ENCODE measurements at places on chromosomes 12 and 14.

DNA sequence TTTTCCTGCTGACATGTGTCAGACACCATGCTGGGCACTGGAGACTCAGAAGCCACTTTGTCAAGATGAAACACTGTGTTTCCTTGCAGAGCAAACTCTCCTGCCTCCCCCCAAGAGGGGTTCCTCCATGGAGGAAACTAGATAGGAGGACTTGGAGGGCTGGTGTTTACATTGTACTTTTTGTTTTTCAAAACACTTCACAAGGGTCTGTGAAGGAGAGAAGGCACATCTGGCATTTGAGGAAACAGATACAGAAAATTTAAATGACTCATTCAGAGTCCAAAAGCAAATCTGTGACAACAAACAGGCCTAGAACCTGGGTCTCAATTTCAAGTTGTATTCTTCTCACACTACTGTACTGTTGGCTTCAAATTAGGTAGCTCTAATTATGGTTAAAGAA, 6.7 kb upstream of the CDKL1 start:
- no peak for DNase-seq

- no peak for DNase-seq
Measured at GRCh38 chr12:32508626-32509025, 109.3 kb downstream of the FGD4 start.

DNA sequence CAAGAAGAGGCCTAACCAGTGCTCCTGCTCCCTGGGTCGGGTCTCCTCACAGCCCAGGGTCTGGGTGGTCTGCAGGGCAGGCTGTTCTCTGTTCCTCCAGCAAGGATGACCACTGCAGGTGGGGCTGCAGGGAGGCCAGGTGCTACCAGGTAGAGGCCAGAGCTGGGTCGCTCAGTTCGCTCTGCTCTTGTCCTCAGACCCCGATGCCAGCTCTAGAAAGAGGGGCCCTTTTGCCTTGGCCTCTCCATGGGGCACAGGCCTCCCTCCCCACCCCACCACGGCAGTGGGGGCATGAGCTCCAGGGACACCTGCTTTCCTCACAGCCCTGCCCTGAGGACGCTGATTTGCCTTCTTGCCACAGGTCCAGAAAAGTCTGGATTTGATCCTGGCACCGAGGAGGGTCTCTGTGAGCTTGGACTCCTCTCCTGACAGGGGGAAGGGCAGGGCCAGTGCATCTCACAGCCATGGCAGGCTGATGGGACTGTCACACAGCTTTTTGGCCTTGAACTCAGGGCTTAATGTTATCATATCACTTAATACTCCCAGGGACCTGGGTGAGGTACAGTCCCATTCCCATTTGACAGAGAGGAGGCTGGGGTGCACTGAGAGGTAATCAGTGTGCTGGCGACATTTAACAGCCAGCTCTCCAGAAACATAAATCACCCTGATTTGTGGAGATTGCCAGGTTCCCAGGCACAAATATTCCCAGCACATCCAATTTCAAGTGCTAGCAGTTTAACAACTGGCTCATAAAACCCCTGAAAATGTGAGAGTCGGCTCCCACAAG, 273.0 kb upstream of the SFSWAP start:
- no peak for DNase-seq

GRCh38 chr12:53989227-53990113, 4.5 kb downstream of the HOXC10 start:
- DNase-seq, result peak; percentile 34

DNA sequence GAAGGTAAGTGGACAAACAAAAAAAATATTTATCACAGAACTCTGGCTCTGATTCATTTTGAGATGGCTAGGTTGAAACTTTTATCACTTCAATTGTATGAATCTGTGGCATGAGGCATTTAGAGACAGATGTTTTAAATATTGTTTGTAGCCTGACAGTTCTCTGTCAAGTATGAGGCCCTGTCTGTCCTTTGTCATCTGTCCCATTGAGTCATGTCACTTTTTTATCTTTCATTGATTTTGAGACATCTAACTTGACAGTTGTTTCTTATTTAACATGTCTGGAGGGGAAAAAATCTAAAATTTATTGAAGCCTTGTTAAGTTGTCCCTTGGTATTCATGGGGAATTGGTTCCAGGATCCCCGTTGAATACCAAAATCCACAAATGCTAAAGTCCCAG, 829.5 kb downstream of the FSCB start:
- DNase-seq, result no peak

DNA sequence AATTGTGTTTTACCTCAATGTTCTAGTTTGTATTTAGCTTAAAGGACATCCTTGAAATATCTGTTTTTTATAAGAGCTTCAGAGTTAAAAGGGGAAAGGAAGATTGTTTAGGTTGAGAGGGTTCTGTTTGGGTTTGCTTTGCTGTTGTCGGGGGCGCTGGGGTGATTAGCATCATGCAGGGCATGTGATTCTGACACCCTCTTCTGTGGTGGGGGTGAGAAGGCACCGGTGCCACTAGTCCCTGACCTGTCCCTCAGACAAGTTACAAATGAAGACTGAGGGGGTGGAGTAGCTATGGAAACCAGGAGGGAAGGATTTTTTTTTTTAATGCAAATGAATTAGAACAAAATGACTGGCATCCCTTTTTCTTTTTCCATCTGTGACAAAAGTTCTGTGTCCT, 291.3 kb downstream of the RPAP3 start:
- DNase-seq, result peak; percentile 28

- DNase-seq, result no peak
Measured at GRCh38 chr12:111440152-111440551, 34.4 kb downstream of the SH2B3 start.

GRCh38 chr12:109707470-109707821, 6.2 kb upstream of the FAM222A start:
- no peak for DNase-seq
